GM03348 (cell line): ENCODE measurements at places on chromosomes 3 and 15.

DNA sequence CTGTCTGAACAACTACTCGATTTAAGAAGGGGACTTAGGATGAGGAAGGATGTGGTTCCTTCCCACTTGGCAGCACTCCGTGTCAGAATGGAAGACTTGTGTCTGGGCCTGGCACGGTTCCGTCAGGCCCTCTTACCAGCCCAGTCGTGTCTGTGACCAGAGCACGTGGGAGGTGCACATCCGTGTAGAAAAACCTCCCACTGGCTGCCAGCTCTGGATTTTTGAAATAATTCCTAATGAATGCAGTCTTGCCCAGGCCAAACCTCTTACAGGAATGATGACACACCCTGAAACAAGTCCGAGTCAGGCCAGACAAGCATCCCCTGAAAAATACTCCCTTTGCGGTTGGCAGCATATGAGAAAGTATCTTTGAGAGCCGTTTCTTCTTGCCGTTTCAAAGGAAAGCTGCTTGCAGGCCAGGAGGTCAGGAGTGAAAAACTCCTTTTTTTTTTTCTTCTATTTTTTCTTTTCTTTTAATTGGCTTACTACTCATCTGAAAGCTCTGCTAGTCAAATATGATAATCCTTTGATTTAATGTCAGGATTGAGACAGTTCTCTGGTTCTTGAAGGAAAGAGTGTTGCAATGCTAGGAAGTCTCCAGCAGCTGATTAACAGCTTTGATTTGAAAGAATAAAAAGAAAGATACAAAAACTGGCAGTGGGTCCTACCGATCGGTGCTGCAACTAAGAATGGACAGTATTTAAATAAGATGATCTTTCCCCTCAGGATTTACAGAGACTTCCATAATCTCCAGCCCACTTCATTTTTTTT is 19.8 kb downstream of the IL1RAP start:
- DNase-seq, result peak; percentile 92

DNA sequence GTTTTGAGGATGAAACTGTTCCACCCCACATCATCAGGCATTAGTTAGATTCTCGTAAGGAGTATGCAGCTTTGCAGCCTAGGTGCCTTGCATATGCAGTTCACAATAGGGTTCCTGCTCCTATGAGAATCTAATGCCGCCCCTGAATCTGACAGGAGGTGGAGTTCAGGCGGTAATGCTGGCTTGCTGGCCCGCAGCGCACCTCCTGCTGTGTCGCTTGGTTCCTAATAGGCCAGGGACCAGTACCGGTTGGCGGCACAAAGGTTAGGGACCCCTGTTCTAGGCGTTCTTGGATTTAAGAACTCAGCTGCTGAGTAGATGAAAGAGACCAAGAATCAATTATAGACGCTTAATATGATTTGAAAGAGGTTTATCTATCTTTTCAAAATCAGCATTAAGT is 595.4 kb downstream of the CADM2 start:
- DNase-seq, result no peak

DNA sequence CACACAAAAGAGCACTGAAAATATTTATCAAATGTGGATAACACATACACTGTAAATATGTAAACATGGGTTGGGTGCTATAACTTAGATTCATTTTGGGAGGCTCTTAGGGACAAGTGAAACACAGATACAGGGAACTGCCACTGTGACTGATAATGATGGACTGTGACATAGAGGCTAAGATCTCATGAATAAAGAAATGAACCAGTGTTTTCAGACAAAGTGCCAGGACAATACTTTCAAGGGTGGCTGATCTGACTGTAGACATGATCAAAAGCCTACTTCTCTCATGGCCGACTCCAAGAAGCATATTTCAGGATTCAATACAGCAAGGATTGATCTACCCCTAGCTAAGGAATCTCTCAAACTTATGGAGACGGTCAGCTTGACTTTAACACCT is 353.8 kb downstream of the FGF12 start:
- DNase-seq, result no peak

GRCh38 chr3:152892446-152892845 is 57.5 kb downstream of the P2RY1 start:
- DNase-seq, result no peak

- DNase-seq, result no peak
Measured at GRCh38 chr3:28134792-28135375, 106.5 kb upstream of the CMC1 start.

DNA sequence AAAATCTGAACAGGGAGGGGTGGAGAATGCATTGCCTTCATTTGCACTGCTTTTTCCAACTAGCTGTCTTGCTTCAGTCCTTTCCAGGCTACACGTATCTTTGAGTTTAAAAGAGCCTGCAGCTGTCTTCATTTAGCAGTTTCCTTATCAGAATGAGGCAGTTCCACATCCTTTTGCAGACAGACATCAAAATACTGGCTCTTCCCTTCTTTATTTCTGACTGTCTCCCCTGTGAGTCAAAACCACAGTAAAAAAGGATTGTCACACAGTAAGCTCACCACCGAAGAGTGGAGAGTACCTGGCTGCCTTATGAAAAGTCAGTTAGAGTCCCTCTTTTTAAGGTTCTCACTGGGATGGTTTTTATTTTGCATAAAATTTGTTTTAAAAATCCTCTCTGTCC is 205.5 kb upstream of the CD96 start:
- no peak for DNase-seq

DNA sequence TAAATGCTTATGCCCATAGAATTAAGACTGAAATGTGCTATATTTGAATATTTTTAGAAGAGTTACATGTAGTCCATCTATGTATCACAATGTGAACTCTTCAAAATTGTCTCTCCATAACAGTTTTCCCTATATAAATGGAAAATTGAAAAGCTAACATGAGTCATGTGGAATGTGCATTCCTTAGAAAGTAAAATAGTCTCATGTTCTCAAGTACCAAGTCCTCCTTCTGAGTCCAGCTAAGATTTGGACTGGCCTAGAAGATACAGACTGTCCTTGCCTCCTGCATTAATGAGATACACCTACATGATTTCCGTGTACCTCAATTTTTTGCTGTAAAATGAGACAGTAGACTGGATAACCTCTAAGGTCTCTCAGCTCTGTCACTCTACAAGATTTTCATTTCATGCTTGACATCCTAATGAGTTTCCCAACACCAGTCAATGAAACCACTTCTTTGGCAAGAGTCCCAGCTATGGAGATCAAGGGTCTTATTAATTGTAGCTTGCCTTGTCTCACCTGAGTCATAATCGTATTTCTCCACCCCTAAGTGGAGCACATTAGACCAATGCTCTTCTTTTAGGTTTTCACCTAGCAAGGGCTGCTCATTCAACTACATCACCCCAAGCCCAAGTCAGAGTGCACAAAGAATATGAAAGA is 350.6 kb upstream of the IL12A start:
- DNase-seq, result peak; percentile 42

DNA sequence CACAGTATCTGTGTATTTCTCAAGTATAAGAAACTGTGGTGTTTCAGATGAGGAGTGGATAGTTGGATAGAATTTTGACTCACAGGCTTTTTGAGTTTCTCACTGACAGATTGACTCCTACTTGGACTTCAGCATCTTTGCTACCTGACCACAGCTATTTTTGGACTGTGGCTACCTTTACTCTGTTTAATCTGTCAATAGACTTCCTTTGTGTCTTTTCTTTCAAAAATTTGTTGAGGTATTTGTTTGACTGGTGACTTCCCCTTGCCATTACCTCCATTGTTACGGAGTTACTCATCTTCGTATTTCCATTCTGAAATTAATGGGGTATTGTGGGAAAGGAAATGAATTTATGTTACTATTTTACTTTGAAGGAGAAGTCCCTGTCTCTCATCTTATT is 123.8 kb downstream of the AGBL1 start:
- no peak for DNase-seq

GRCh38 chr3:46094506-46094905 is 67.2 kb upstream of the XCR1 start:
- DNase-seq, result no peak

DNA sequence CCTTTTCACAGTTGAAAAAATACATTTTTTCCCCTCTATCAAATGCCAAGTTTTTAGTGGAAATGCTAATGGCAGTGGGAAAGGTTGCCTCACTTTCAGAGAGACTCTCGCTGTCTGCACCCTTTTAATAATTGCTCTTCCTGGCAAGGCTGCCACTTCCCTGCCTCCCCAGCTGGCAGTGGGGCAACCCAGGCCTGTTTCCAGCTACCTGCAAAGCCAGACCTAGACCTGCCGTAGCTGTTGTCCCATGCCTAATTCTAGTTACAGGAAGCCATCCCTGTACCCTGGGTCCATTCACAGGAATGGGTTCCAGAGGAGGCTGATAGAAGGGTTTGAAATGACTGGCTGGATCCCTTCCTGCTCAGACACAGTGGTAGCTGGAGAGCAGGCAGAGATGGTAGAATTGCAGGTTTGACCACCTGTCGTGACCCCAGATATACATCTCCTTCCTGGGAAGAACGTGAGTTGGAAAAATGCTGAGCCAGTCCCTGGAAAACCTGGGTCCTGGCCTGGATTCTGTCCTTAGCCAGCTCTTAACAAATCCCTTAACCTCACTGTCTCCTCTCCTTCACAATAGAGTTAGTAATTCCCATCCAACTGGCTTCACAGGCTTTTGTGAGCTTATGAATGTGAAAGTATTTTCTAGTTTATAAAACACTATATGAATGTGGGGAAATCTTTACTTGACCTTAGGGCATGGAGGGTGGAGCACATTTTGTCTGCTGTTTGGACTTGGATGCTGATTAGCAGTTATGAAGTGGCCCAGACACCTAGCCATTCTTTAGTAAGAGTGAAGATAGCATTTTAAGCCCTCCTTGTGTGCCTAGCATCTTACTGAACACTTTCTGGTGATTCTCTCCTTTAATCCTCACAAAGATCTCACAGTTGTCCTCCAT is 12.9 kb upstream of the ALPK3 start:
- no peak for DNase-seq

- DNase-seq, result no peak
Measured at GRCh38 chr15:89629829-89630228, 25.4 kb downstream of the KIF7 start.

- peak; percentile 49 for DNase-seq
Measured at GRCh38 chr3:65170390-65171042, 482.7 kb upstream of the ADAMTS9 start.

DNA sequence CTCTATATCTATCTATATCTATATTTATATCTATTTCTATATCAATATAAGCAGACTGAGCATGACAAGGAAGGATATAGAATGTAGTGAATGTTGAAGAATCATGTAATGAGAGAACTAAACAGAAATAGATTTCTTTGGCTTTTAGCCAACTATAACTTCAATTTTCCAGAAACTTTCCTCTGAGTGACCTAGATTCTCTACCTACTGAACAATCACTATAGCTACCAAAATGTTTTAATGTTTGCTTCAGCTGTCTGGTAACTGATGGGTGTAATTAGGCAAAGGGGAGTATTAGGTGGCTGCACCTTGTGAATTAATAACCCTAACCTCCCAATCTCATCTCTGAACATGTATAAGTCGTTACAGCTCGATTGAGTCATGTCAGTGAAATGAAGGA is 76.4 kb upstream of the ROBO1 start:
- no peak for DNase-seq

DNA sequence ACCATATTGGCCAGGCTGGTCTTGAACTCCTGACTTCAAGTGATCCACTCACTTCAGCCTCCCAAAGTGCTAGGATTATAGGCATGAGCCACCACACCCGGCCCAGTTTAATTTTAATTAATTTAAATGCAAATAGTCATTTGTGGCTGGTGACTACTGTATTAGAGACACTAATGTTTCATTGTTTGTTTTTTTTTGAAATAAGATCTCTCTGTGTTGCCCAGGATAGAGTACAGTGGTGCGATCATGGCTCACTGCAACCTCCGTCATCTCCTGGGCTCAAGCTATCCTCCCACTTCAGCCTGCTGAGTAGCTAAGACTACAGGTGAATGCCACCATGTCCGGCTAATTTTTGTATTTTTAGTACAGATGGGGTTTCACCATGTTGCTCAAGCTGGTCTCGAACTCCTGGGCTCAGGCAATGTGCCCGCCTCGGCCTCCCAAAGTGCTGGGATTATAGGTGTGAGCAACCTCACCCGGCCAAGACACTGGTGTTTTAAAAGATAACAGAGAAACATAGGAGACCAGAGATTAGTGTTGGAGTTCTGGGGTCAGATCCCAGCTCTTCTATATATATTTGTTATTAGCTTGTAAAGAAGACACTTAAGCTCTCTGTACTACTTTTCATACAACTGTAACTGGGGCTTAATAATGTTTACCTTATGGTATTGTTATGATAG is 34.5 kb upstream of the RAB11A start:
- no peak for DNase-seq

- DNase-seq, result no peak
Measured at GRCh38 chr15:68504681-68505170, 72.8 kb upstream of the ITGA11 start.

DNA sequence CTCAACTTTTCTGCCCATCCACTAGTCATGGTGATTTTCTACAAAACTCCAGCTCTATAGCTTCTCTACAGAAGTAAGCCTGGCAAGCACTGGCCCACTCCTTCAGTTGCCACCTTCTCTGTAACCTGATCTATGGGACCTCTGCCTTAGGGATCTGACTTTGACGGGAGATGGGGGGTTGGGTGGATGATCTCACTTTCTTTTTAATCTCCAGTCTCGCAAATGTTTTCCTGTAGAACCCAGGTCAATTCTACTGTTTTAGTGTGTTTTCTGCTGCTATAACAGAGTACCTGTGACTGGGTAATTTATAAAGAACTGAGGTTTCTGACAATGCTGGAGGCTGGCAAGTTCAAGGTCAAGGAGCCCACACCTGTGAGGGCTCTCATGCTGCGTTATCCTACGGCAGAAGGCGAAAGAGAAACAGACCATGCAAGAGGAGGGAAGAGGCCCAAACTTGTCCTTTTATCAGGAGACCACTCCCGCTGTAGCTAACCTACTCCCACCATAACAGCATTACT is 189.9 kb upstream of the THRB start:
- DNase-seq, result no peak

- peak; percentile 63 for DNase-seq
Measured at GRCh38 chr15:85504749-85505676, 124.6 kb downstream of the AKAP13 start.

DNA sequence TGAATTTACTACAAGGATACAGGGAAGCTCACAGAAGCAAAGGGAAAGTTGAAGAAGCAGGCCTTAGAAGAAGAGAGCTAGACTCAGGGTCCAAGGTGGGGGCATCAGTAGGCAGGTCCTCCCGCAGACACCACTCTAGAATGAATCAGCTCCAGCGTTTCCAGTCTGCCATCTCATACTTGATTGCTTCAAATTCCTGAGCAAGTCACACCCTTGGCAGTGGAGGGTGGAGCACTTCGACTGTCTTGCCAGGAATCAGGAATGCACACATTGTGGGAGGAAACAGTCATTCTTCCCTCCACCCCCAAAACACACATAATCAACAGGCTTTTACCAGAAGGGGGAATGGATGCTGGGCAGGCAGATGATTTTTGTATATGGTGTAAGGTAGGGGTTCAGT is 78.5 kb downstream of the CHCHD6 start:
- DNase-seq, result peak; percentile 88
